Activated CD4-positive, CD25-positive, alpha-beta regulatory T cell (primary cell): ENCODE measurements at places on chromosomes 16 and 17.

- no peak for DNase-seq
Measured at GRCh38 chr17:43967251-43967875, 13.6 kb upstream of the PYY start.

DNA sequence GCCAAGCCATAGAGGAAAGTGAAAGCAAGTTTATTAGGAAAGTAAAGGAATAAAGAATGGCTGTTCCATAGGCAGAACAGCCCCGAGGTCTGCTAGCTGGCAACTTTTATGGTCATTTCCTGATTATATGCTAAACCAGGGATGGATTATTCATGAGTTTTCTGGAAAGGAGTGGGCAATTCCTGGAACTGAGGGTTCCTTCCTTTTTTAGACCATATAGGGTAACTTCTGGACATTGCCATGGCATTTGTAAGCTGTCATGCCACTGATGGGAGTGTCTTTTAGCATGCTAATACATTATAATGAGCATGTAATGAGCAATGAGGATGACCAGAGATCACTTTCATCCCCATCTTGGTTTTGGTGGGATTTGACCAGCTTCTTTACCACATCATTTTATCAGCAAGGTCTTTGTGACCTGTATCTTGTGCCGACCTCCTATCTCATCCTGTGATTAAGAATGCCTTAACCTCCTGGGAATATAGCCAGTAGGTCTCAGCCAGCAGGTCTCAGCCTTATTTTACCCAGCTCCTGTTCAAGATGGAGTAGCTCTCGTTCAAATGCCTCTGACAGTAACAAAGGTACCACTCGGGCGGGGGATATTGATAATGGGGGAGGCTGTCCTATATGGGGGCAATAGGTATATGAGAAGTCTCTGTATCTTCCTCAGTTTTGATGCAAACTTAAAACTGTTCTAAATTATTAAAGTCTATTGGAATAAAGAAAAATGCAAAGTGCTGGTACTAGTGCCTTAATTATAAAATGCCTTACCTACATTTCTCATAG lies 38.9 kb upstream of the HELZ start:
- no peak for DNase-seq

- DNase-seq = no peak
Measured at GRCh38 chr17:57676543-57676942, 68.6 kb downstream of the CCDC182 start.

DNA sequence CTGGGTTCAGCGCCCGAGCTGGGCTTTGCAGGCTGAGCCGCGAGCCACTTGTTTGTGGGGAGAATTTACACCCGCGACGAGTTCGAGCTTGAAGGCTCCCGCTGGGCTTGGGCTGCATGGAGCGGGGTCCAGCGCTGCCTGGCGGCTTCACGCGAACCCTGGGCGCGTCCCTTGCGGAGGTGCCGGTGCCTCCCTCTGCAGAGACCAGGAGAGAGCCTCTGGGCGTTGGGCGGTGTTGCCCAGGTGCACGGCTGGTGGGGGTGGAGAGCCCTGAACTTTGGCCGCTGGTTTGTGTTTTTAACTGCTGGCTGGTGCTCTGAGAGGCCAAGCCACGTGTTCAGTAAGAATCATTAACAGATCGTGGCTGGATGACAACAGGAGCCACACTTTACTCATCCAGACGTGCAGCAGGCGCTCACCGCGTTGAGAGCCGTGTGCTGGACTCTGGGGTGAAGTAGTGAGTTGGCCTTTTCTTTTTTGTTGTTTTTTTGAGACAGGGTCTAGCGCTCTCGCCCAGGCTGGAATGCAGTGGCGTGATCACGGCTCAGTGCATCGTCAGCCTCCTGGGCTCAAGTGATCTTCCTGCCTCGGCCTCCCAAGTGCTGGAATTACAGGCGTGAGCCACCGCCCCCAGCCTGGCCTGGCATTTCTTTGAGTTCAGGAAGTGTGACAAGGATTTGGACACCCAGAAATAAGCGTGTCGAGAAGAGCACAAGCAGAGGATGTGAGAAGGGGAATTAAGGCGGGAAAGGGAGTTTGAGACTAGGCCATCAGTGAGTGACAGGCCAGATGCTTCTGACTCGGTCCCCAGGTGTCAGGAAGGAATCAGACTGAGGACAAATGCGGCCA lies 827 bp downstream of the CDK10 start:
- DNase-seq = no peak

DNA sequence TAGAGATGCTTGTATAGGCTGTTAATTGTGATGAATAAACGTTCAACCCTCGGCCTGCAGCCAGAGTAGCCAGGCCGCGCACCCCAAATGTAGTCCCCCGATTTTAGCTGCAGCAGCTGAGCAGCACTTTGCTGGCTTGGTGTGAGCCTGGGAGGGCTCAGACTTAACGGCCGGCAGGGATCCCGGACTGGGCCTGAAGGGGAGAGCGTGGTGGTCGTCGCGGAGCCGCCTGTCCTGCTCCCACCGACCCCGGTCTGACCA lies 11.9 kb downstream of the ZNF629 start:
- no peak for DNase-seq

DNA sequence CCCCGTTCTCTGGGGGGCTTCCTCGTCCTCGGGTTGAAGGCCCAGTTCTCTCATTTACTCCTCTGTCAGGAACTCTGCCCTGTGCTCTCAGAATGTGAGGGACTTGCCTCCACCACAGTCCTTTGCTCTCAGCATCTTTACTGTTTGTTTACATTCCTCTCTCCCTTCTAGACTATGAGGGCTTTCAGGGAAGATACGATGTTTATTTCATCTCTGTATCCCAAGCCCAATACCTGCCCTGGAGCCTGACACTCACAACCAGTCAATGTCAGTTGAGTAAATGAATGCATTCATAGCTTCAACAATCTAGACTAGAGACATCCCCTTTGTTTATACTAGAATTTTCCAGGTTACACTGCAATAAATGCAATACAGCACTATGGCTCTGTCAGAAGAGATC lies 409.6 kb upstream of the CDH11 start:
- no peak for DNase-seq

GRCh38 chr17:80637048-80637781 lies 92.6 kb downstream of the RPTOR start:
- DNase-seq = no peak

DNA sequence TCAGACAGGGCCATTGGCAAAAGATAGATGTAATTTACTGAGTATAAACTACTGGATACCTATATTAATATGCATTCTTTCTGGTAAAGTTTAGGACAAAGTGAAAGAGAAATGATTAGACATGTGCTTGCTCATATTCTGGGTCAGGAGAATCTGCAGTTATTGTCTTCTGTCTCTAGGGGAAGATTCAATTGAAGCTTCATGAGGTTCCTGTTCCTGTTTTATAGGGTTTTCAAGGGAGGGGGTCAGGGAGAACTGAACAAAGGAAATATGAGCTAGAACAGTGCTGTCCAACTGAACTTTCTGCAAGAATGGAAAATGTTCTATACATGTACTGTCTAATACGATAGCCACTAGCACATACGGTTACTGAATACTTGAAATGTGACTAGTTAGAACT lies 59.3 kb upstream of the CORO6 start:
- DNase-seq = no peak

DNA sequence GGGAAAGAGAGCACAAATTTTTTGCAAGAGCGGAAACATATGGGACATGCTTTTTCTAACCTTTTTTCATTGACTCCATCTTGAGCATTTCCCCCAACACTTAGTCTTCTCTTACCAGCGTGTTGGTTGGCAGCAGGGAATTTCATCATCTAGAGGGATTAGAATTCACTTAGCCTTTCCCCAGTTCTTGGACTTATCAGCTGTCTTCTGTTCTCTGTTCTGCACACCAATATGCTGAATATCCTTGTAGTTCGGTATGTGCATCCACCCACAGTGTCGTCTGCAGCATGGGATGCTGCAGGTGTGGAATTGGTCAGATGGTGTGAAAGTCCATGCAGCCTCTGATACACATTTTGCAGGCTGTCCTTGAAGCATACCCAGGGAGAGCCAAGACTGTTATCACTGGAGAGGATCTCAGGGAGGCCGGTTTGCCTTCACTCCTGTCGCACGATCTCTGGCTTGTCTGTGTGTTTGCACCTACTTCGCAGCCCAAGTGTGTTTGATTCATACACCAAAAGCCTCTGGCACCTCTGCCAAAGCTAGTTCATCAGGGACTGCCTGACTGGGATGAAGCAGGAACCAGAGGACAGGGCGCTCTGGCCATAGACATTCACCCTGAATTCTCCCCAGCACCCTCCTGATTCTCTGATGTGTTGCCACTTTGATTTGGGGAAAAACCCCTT lies 93.3 kb downstream of the SOCS1 start:
- no peak for DNase-seq

DNA sequence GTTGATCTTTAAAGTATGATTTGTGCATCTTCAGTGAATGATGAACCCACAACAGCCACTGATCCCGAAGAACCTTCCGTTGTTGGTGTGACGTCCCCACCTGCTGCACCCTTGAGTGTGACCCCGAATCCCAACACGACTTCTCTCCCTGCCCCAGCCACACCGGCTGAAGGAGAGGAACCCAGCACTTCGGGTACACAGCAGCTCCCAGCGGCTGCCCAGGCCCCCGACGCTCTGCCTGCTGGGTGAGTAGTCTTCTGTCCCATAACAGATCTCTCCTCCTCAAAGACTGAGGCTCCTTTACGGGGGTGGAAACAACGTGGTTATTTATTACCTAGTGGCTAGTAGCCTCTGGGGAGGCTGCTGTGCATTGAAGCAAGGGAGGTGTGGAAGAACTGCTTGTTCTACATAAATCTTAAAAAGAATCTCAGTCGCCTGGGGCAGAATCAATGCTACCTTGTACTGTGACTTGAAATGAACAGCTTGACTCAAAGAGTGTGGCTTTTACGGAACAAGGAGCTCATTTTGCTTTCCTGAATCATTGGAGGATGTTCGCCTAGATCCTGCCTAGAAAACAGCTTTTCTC lies 63.0 kb upstream of the CLEC18A start:
- DNase-seq = no peak

GRCh38 chr17:1999557-2000251 lies 25.4 kb downstream of the RTN4RL1 start:
- no peak for DNase-seq

GRCh38 chr16:46900455-46901235 lies 16.5 kb downstream of the GPT2 start:
- no peak for DNase-seq

GRCh38 chr16:24075302-24075701 lies 180.8 kb upstream of the CACNG3 start:
- no peak for DNase-seq

DNA sequence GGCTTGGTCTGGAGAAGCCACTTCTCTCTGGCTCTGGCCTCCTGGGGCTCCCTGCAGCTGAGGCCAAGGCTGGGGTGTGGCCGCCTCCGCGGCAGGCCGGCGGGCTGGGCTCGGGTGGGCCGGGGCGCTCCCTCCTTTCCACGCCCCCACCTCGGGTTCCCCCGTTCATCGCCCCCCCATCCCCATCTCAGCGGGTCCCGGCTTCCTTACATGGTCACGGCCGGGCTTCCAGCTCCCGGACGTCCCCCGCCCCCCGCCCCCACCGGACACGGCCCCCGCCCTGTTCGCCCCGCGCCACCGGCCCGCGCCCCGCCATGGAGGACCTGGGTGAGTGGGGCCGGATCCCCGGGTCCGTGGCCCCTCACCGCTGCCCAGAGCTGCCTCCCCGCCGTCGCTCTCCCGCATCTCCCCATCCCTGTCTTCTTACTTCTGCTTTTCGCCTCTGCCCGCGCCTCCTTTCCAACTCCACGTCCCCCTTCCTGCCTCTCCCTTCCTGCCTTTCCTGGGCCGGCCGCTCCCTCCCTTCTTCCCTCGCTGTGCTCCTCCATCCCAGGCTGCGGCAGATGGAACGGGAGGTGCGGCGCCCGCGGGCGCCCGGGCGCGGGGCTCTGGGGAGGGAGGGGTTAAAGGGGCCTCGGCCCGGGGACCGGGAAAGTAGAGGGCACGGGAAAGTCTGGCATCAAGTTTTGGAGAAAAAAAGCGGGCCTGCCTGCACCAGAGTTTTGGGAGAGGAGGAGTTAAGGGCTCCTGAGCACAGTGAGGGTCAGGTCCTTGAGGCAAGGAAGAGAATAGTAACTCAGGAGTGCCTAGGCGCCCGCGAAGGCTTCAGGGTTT lies at the start of gene TGFB1I1:
Gene TGFB1I1, plus strand, starts transcription at position 278 of the 834 bp plus-strand sequence. Its CDS starts 37 bp downstream, at position 315.
- DNase-seq = no peak

DNA sequence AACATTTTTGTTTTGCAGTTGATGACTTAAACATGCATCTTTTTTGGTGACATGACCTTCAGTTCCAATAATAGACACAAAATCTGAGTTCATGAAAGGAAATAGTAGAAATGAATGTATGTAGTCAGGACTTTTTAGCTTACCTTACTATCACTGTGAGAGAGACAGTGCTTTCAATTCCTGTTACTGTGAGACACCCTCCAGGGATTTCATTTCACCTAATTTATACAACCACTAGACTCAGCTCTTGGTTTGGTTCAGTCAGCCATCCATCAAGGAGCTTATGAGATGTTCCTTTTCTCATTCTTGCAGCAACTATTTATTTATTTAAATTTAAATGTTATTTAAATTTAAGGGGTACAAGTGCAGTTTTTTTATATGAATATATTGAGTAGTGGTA lies 77.9 kb downstream of the MAP2K4 start:
- DNase-seq = no peak

DNA sequence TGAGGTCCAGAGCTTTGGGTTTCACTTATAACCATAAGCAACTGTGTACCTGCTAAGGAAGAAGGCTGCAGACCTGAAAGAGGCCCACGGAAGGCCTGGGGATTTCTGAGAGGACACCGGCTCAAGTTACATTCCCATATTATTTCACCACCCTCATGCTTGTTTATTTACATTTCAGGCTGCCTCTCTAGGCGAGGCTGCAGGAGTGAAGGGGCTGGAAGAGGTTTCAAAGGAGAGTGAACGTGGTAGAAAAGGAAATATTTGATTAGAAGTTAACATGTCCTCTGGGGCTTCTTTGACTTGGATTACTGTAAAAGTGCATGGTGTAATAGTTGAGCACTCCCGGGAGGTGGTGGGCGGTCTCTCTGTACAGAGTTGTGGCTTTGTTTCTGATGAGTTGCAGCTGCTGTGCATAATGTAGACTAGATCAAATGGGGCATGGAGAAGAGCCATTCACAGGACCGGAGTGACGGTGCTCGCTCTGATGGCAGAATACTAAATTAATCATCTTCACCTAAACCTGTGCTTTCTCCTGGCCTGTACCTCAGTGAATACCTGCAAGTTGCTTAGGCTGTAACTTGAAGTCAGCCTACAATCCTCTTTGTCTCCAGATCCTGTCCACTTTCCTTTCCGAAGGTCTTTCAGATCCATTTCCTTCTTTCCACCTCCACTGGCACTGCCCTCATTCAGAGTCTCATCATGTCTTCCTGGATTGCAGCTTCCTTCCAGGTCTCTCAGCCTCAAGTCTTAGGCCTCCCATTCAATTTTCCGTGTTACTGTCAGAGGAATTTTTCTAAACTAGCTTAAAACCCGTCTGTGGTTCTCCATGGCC lies 1.9 kb upstream of the CPD start:
- DNase-seq = no peak

- DNase-seq = no peak
Measured at GRCh38 chr17:81084680-81085419, 49.9 kb downstream of the BAIAP2 start.
